ENCODE measurements at places on chromosomes 12 and 14.

- H3K27ac ChIP-seq: peak overlapping the region; percentile 60
- H3K27me3 ChIP-seq: no peaks in the 10 kb centered on the region
- no peak overlapping the region for H3K4me3 ChIP-seq
- H3K4me1 ChIP-seq: peaks cover 7% of the 10 kb centered on the region
These were observed 8.9 kb downstream of the FUT8 start for GRCh38 chr14:65421201-65421981.

DNA sequence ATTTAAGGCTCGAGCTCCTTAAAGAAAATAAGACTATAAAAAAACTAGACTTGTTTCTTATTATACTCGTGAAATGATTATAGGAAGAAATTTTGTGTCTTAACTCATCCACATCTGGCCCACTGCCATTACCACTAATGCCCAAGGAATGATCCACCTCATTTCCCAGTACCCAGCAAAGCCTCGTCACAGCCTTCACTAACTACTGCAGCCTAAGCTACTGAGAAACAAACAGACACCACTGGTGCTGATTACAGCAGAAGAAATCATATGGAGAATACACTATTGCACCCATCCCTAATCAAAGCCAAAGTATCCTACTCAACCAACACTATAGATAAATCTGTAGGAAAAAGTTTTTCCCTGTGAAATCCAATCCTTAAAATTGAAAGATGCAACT is 205.3 kb upstream of the NAV3 start:
- no peaks in the 10 kb centered on the region for H3K36me3 ChIP-seq
- no peak for DNase-seq
- H3K4me3 ChIP-seq: no peak overlapping the region
- H3K27me3 ChIP-seq: no peaks in the 10 kb centered on the region
- no peak overlapping the region for H3K27ac ChIP-seq

- DNase-seq: no peak
- no peaks in the 10 kb centered on the region for H3K4me1 ChIP-seq
- H3K36me3 ChIP-seq: no peaks in the 10 kb centered on the region
- no peak overlapping the region for H3K4me3 ChIP-seq
- no peak overlapping the region for H3K27ac ChIP-seq
- H3K27me3 ChIP-seq: peaks cover 13% of the 10 kb centered on the region
These were observed 116.2 kb upstream of the FRMD6 start for GRCh38 chr14:51535443-51536044.

GRCh38 chr14:58815794-58816193 is 178.0 kb downstream of the DACT1 start:
- H3K27me3 ChIP-seq: no peaks in the 10 kb centered on the region
- H3K4me3 ChIP-seq: no peak overlapping the region
- no peaks in the 10 kb centered on the region for H3K36me3 ChIP-seq
- H3K27ac ChIP-seq: no peak overlapping the region

- no peak overlapping the region for H3K4me3 ChIP-seq
- H3K4me1 ChIP-seq: no peaks in the 10 kb centered on the region
- peaks cover 82% of the 10 kb centered on the region for H3K27me3 ChIP-seq
- H3K27ac ChIP-seq: no peak overlapping the region
These were observed 12.8 kb upstream of the CISTR start for GRCh38 chr12:53764615-53765014.

- no peak overlapping the region for H3K27ac ChIP-seq
- H3K27me3 ChIP-seq: no peaks in the 10 kb centered on the region
- no peaks in the 10 kb centered on the region for H3K36me3 ChIP-seq
These were observed 199.3 kb downstream of the TTC7B start for GRCh38 chr14:90616881-90617280.

- peaks cover 11% of the 10 kb centered on the region for H3K36me3 ChIP-seq
- H3K4me3 ChIP-seq: no peak overlapping the region
- peaks cover 19% of the 10 kb centered on the region for H3K4me1 ChIP-seq
- H3K27ac ChIP-seq: no peak overlapping the region
- DNase-seq: no peak
- no peaks in the 10 kb centered on the region for H3K27me3 ChIP-seq
These were observed 28.9 kb downstream of the ANO6 start for GRCh38 chr12:45244561-45245343.

DNA sequence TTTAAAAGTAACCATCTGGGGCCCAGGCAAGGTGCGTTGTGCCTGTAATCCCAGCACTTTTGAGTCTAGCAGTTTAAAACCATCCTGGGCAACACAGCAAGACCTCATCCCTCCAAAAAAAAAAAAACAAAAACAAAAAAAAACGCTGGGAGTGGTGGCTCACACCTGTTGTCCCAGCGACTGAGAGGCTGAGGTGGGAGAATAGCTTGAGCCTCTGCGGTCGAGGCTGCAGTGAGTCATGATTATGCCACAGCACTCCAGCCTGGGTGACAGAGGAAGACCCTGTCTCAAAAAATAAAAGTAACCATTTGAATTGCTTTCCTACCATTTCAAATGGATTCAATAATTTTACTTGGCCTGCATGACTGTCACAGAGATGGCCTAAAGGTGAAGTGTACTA is 186.5 kb upstream of the ATP2B1 start:
- H3K4me1 ChIP-seq: peaks cover 19% of the 10 kb centered on the region
- peaks cover 5% of the 10 kb centered on the region for H3K36me3 ChIP-seq
- DNase-seq: no peak
- H3K27ac ChIP-seq: no peak overlapping the region
- no peak overlapping the region for H3K4me3 ChIP-seq

DNA sequence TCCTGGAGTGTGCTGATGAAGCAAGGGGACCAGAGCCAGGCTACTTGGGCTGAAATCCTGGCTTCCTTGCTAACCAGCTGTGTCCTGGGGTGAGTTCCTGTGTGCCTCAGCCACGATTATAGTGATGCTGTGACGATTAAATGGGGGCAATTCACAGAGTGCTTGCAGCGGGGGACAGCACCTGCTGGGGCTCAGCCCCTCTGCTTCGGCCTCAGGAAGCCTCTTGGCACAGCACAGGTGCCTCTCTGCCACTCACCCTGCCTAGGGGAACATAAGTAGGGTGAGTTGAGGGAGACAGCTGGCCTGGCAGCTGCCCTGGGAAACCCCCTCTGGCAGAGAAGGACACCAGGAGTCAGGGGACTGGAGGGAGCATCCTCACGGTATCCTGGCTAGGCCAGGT is 9.4 kb downstream of the KRT80 start:
- H3K36me3 ChIP-seq: no peaks in the 10 kb centered on the region
- H3K27me3 ChIP-seq: no peaks in the 10 kb centered on the region
- H3K4me3 ChIP-seq: no peak overlapping the region
- H3K4me1 ChIP-seq: no peaks in the 10 kb centered on the region
- no peak overlapping the region for H3K27ac ChIP-seq

- H3K27ac ChIP-seq: no peak overlapping the region
- H3K36me3 ChIP-seq: no peaks in the 10 kb centered on the region
- H3K27me3 ChIP-seq: no peaks in the 10 kb centered on the region
These were observed 395.3 kb downstream of the AEBP2 start for GRCh38 chr12:19834592-19834991.

- H3K27ac ChIP-seq: no peak overlapping the region
- H3K4me3 ChIP-seq: no peak overlapping the region
- no peaks in the 10 kb centered on the region for H3K36me3 ChIP-seq
- no peaks in the 10 kb centered on the region for H3K4me1 ChIP-seq
- H3K27me3 ChIP-seq: no peaks in the 10 kb centered on the region
These were observed 1731.5 kb upstream of the FLRT2 start for GRCh38 chr14:83798421-83798820.

DNA sequence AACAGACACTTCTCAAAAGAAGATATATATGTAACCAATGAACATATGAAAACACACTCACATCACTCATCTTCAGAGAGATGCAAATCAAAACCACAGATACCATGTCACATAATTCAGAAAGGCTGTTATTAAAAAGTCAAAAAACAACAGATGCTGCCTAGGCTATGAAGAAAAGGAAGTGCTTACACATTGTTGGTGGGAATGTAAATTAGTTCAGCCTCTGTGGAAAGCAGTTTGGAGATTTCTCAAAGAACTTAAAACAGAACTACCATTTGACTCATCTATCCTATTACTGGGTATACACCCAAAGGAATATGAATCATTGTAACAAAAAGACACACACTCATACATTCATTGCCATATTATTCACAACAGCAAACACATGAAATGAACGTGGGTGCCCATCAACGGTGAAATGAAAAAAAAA is 35.1 kb downstream of the EIF2S3B start:
- H3K4me1 ChIP-seq: peaks cover 9% of the 10 kb centered on the region
- no peak overlapping the region for H3K27ac ChIP-seq
- no peaks in the 10 kb centered on the region for H3K36me3 ChIP-seq
- no peak overlapping the region for H3K4me3 ChIP-seq

DNA sequence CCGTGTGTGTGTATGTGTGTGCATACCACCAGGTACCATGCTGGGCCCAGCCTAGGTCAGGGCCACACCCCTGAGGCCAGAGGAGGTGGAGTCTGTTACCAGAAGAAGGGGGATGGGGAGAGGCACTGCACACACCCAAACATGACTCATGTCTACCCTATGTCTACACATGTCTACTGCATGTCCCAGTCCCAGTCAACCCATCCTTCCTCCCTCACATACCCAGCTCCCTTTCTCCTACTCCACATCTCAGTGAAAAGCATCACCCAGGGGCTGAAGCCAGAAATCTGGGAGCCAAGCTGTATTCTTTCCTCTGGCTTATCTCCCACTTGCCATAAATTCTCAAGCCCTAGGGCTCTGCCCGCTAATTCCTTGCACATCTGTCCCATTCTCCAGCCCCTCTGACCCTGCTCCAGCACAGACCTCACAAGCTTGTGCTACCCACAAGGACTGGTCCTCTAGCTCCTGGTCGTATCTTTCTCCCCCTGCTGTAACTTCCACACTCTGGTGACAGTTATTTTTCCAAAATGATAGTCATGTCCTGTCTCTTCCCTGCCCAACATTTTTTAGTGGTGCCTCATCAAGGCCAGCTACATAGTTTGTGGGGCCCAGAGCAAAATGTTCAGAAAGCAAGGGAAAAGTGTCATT is 18.0 kb upstream of the APPL2 start:
- H3K4me1 ChIP-seq: peaks cover 6% of the 10 kb centered on the region
- H3K4me3 ChIP-seq: no peak overlapping the region
- peaks cover 3% of the 10 kb centered on the region for H3K36me3 ChIP-seq
- no peak overlapping the region for H3K27ac ChIP-seq

DNA sequence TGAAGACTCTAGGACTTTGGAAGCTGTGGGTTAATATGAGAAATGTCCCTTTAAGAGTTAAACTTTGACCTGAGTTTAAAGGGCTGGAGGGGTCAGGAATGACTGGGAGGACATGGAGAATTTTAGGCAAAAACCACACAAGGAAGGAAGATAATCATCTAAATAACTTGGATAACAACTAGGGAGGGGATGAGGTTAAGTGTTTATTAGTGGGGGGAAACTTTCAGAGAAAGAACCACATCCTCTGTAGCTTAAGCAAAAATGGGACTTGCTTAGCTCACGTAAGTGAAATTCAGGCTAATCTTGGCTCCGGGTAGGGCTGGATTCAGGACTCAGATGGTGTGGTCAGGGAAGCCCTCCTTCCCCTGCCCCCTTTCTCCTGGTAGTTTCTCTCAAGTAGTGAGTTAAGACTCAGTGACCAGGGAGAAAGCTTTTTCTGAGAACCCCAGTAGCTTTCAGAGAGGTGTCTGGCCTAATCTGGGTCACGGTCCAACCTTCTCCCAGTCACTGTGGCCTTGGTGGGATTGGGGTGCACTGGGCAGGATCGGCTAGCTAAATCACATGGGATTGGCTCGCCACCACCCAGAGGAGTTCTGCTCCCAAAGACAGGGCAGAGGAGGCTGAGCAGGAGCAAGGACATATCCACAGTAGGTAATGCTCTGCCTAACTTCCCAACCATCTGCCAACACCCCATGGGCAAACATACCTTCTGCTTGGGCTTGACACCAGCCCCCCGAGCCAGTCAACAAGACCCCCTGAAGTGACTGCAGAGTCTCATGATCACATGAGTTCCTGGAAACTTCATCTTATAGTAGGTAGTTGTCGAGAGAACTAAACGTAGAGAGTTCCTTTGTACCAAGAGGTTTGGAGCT is 52.8 kb downstream of the ARF6 start:
- no peak overlapping the region for H3K27ac ChIP-seq
- H3K36me3 ChIP-seq: peaks cover 15% of the 10 kb centered on the region
- H3K4me1 ChIP-seq: peaks cover 41% of the 10 kb centered on the region
- no peak for DNase-seq
- H3K4me3 ChIP-seq: no peak overlapping the region

DNA sequence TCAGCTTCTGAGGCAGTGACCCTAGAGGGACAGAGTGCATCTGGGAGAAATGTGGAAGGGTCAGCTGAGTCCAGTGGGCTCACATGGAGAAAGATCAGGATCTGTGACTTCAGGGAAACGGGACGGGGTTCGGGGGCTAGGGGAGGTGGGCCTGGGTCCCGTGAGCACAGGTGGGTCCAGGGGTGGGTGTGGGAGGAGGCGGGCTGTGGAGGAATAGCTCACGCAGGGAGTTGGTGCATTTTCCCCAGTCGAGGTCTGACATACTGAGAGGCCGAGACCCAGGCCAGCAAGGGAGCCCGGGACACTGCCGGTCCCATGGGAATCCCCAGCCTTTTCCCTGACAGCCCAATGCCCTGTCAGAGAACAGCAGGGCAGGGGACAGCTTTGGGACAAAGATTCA is 93.1 kb downstream of the TNFAIP2 start:
- no peak overlapping the region for H3K4me3 ChIP-seq
- DNase-seq: no peak
- no peaks in the 10 kb centered on the region for H3K4me1 ChIP-seq
- no peaks in the 10 kb centered on the region for H3K36me3 ChIP-seq
- H3K27ac ChIP-seq: no peak overlapping the region

- peak overlapping the region; percentile 99 for H3K4me3 ChIP-seq
- DNase-seq: no peak
- H3K27ac ChIP-seq: peak overlapping the region; percentile 98
- no peaks in the 10 kb centered on the region for H3K27me3 ChIP-seq
- peaks cover 26% of the 10 kb centered on the region for H3K36me3 ChIP-seq
These were observed 2.7 kb downstream of the CHST11 start for GRCh38 chr12:104459368-104459909.

GRCh38 chr12:90677552-90677951 is 277.4 kb downstream of the CCER1 start:
- H3K36me3 ChIP-seq: no peaks in the 10 kb centered on the region
- H3K4me1 ChIP-seq: no peaks in the 10 kb centered on the region
- H3K27ac ChIP-seq: no peak overlapping the region
- no peak for DNase-seq
- H3K27me3 ChIP-seq: no peaks in the 10 kb centered on the region

DNA sequence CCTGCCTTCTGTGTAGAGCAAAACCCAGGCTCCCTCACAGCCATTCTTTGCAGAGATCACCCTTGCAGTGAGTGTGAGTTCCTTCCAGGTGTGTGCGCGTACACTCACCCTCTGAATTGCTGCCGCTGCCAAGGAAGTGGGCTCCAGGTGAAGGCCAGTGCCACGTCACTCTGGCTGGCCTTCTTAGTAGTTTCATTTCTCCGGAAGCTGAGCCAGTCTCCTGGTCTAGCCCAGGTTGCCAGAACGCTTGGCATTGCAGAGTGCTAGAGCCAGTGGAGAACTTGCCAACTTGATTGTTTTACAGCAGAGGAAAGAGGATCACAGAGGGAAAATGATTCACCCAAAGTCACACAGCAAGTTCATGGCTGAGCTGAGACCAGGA is 11.0 kb downstream of the CBLN3 start:
- H3K4me1 ChIP-seq: peaks cover 2% of the 10 kb centered on the region
- no peak for DNase-seq
- peaks cover 28% of the 10 kb centered on the region for H3K27me3 ChIP-seq
- H3K36me3 ChIP-seq: no peaks in the 10 kb centered on the region

GRCh38 chr12:113955109-113955970 is 10.8 kb downstream of the RBM19 start:
- no peak for DNase-seq
- no peak overlapping the region for H3K27ac ChIP-seq
- peaks cover 42% of the 10 kb centered on the region for H3K36me3 ChIP-seq
- H3K27me3 ChIP-seq: no peaks in the 10 kb centered on the region
